ENCODE measurements at places on chromosomes 3 and 15. TPM values are rescaled to one million over a fixed set of nuclear protein-coding genes. Genes with fewer than 3 reads are reported as not detected.

- DNase-seq, result no peak
These were observed 366.8 kb upstream of the UMPS start for GRCh38 chr3:124363476-124363875.

The APOD gene
- 463 TPM for total RNA-seq

The CLDN16 gene
- 4.4 TPM for total RNA-seq

The ESYT3 gene
- 2.0 TPM for total RNA-seq

The PRTG gene
- total RNA-seq, result 4.0 TPM

The FBXO40 gene
- total RNA-seq, result not detected

- DNase-seq, result no peak
These were observed 695 bp downstream of the METTL6 start for GRCh38 chr3:15426579-15427118.

GRCh38 chr3:62672270-62672987 is 202.8 kb downstream of the CADPS start:
- no peak for DNase-seq

DNA sequence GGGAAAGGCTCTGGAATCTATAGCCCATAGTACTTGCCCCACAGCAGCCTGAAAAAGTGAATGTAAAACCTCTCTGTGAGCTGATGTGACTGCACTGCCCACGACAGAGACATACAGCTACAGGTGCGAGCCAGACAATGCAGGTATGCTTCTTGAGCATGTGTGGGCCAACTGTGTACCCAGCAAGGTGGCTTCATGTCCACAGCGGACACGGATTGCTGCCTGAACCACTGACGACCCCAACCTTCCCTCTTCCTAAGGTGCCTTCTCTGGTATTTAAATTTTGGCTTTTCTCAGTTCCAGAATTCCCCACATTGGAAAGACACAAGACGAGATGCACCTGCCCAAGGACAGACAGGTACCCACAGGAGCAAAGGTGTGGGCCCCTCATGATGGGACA is 65.8 kb downstream of the SCN5A start:
- no peak for DNase-seq

The IMP3 gene
- total RNA-seq, result 66.6 TPM

The TM6SF1 gene
- 2.3 TPM for total RNA-seq

The PRR20G gene
- not detected for total RNA-seq

DNA sequence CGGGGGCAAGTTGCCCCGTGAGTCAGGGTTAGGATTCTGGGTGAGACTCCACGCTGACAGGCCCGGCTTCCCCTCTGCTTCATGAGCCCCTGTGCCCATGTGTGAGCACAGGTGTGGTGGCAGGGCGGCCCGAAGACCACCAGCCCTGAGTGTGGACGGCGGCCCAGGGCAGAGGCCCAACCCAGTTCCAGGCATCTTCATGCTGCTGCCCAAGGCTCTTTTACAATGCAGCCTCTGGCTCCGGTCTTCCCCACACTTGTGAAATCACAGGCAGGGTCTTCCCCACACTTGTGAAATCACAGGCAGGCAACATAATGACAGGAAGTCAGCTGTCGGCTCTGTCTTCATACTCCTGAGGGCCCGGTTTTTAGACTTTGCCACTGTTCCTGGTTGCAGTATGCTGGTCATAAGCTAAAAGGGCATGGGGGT is 78.8 kb downstream of the AAGAB start:
- DNase-seq, result peak; percentile 64

The SNTN gene
- total RNA-seq, result 1.0 TPM

DNA sequence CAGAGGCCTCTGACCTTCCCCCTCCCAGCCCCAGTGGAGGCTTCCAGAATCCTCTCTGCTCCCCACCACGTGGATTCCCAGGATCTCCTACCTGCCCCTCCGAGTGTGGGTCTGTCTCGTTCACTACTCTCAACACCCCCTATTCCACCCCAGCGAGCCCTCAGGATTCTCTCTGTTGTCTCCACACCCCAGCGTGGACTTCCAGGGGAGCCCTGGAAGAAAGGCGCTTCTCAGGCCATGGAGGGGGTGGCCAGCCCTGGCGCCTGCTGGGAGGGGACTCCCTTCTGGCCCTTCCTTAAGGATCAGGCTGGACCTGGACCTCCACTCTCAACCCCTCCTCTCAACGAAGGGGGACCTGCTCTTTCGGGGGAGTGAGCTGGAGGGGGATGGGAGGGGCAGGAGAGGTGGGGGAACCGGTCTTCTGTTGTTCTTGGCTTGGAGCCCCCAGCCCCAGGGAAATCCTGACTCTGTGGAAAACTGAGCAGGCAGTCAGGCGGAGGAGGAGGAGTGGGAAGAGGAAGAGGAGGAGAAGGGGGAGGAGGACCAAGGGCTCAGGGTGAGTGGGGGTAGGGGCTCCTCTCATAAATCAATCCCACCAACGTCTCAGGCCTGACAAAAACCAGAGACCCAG is 32.9 kb downstream of the EPHB3 start:
- DNase-seq, result no peak

The GOLGA8T gene
- total RNA-seq, result not detected

DNA sequence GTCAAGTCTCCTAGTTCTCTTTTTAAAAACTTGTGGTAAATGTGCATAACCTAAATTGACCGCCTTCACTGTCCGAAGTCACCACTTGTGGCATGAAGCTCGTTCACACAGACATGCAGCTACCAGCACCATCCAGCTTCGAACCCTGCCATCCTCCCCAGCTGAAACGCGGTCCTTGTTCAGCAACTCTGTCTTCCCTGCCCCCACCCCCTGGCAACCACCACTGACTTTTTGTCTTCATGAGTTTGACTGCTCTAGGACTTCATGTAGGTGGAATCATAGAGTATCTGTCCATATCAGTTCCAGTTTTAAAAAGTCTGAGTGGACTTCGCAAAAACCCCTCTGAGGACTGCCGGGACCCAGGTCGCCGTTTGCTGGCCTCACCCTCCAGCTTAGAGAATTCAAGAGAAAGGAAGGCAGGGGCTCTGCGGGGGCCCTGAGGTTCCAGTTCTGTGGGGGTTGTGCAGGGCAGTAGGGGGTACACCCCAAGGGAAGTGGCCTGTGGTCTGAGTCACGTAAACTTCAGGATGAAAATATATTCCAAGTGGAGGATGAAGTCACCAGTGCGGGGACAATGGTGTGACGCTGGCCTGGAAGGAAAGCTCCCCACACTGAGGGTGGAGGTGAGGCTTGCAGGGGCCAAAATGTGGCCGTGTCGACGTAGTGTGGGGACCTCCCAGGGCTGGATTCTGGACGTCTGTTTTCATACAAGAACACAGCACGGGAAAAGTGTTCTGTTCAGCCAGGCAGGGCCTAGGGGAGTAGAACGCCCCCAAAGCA is 67.6 kb downstream of the ABTB1 start:
- DNase-seq, result peak; percentile 9

The ZNF106 gene
- 28.0 TPM for total RNA-seq

The DNAH12 gene
- total RNA-seq, result 0.99 TPM

DNA sequence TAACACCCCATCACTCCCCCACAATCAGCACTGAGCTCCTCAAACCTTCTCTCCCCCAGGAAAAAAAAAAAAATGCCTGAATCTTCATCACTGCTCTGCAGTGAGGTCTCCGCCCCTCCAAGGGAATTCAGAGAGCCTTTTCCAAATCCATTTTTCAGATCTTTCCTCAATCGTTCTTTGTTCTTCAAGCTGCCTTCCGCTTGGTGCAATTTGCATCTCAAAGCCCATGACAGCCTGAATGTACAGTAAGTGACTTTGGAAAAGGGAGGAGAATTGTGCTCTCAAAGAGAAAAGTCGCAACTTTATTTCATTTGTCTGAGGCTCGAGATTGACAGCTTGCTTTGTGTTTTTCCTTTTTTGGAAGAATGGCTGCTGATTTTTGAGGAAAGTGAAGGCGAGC is 75.0 kb downstream of the CORO2B start:
- no peak for DNase-seq
